ENCODE measurements at places on chromosomes 7 and 10.

GRCh38 chr7:73615886-73616285 lies 8.4 kb downstream of the MLXIPL start:
- DNase-seq: no peak

- DNase-seq: no peak
Measured at GRCh38 chr7:2928256-2928612, 84.1 kb upstream of the GNA12 start.

DNA sequence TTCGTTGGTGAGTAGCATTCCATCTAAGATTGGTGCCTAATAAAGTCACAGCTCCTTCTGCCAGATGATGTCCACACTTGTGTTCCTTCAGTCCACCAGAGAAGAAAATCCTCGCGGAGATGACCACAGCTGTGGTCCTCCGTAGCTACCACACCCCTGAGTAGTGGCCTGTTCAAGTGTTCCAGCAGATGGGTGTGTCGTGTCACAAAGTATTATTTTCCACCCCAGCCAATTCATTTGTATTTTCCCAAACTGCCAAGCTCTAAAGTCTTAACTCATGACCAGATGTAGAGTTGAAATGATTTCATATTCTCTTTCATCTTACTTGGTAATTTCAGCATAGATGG lies 251.3 kb upstream of the TCF7L2 start:
- no peak for DNase-seq

- DNase-seq: no peak
Measured at GRCh38 chr10:84826704-84827103, 498.3 kb downstream of the CCSER2 start.

DNA sequence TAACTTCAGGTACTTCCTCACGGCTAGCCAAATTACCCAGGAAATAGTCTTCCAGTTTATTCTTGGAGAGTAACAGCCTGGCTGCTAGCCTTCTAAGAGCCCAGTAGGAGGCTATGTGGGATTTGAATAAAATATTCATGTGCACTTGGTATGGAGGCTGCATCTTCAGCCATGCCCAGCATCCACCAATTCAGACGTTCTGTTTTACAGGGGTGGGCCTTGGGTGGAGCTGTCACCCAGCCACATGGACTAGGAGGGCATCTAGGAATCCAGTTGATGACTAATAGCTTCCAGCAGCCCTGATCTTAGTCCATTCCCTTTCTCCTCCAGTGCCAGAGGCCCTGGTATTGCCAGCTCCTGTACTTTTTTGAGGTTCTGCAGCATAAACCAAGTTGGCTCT lies 66.3 kb upstream of the ZRANB1 start:
- no peak for DNase-seq

DNA sequence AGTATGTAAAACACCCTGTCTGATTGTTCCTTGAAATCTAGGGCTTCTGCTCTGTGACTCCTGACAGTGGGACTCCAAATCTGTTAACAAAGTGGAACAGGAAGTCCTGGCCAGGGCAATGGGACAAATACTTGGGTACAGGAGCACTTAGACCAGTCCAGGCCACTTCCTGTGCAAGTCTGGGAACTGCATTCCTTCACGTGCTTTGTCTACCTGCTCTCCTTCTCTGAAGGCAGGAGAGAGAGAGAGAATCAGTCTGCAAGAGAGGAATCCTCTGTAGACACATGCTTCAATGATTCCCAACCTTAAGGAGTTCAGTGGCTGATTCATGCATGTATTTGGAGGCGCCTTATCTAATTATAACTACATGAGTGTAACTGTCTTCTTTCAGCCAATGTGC lies 530.2 kb downstream of the GATA3 start:
- no peak for DNase-seq

DNA sequence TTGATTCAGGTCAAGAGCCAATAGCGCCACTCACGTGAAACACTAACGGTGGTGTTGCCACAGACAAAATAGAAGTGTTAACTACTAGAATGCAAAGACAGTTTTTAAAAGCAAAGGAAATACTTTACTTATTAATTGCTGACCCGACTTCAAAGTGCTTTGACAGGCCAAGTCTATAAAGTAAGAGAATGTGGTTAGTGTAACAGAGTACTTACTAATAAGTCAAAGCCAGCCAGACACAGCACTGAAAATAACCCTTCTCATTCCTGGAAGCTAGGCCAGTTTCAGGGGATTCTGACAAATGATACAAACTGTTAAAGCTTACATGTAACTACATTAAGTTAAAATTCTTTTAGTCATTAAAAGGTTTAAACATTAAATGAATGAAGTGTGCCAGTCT lies 50.3 kb downstream of the ENO4 start:
- DNase-seq: peak; percentile 73

DNA sequence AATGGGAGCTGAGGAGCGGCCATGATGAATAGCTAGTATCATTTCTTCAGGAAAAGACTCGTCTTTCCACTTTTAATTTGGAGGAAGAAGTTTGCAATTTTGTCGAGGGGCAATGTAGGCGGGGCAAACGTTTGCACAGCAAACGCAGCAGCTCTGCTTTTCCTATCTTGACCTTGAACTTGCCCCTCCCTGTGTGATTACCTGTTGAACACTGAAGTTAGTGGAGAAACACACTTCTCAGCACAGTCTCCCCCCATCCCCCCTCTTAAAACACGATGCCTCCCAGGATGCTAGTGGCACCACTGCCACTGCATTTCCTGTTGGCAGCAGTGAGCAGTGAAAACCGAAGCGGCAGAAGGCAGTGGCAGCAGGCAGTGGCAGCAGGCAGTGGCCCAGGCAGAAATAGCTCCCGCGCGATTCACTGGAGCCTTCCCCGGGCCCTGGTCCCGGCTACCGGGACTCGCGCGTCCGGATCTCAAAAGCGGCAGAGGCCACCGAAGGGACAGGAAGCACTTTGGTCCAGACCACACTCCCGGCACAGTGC lies at the start of gene EPDR1:
Gene EPDR1 (plus strand): TSS at position 336 of the 544 bp plus-strand sequence. CDS start 300 bp downstream, outside the sequence.
- peak; percentile 72 for DNase-seq

- peak; percentile 99 for DNase-seq
Measured at GRCh38 chr7:151754142-151754590, 122.7 kb downstream of the PRKAG2 start.

DNA sequence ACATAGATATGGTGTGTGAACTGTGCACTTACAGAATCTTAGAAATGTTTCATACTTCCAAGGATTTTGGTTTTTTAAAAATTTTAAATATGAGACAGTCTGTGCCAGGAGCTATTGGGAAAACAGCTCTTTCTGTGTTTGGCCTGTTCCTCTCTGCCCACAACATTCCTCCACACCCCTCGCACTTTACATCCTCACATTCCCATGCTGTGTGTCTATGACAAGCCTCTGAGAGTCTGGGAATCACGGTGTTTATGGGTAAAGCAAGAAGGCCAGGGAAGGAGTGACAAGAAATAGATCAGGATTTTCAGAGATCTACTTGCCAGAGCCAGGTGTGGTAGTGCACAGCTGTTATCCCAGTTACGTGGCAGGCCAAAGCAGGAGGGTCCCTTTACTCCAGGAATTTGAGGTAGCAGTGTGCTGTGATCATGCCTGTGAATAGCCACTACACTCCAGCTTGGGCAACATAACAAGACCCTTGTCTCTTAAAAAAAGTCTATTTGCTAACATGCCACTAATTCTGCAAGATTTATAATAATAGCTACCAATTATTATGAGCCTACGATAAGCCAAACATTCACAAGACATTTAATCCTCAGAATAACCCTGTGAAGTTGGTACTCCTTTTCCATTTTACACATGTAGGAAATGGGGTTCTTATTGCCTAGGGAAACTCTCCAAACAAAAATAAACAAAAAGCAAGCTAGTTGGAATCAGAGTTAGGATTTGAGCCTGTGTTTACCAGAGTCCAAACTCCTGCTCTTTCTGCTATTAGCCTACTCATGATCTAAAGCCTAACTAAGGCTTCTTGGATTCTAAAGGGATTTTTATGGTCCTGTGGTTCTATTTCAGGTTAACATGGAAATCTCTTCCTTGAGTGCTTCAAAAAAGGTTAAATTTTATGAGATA lies 168.3 kb upstream of the SP8 start:
- DNase-seq: no peak

- DNase-seq: no peak
Measured at GRCh38 chr7:52154382-52154781, 837.8 kb upstream of the COBL start.

DNA sequence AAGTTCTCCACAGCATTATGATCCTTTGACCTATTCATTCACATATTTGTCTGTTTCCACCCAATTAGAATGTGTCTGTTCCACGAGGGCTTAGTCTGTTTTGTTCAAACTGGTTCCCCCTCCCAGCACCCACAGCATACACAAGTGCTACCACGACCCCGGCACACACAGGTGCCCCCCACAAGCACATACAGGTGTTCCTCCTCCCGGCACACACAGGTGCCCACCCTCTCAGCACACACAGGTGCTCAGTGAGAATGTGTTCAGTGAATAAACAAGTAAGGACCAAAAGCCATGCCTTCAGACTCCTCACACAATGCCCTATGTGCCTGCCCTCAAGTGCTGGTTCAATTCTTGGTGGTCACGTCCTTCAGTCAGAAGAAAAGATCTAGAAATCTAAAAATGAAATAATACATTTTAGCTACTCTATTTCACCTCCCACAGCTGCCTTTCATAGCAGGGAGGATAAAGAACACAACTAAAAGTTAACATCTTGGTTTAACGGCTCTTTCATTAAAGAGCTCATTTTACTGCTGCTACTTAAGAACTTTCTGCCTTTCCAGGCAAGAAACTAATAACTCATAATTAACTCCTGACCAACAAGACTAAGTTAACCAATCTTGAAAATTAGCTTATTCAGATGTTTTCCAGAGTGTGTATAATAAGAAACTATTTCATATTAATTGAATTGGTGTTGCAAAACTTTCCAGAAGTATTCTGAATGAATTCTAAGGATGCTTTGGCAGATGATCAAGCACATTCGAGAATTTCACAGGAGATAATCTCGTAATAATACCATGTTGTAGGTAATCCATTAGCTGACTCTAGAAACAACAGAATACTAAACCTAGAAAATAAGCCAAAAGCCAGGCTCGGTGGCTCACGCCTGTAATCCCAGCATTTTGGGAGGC lies 2.3 kb downstream of the DNMBP start:
- DNase-seq: no peak

GRCh38 chr10:77264107-77264506 lies 373.5 kb downstream of the KCNMA1 start:
- DNase-seq: no peak

DNA sequence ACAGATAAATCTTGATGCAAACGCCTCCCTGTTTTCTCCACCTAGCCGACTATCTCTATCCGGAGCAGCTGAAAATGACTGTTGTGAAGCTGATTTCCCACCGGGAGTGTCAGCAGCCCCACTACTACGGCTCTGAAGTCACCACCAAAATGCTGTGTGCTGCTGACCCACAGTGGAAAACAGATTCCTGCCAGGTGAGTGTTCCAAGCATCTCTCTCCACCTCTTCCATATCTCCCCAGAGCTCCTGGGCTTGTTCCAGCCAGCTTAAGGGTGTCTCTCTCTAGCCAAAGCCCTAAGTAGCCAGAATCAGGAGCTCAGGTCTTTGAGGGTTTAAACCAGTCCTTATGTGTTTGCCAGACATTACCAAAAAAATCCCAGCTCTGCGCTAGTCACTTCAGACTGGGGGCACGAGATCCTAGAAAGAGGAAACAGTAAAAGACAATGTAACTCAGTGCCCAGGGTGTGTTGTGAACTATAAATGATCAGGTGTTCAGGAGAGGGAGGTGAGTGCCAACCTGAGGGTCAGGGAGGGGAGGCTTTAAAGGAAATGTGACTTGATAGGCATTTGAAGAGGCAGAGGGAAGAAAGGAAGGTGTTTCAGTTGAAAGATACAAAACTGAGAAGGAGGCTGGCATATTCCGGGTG lies 4.4 kb downstream of the PLAU start:
- no peak for DNase-seq

- DNase-seq: no peak
Measured at GRCh38 chr7:1136841-1137516, 23.0 kb downstream of the ZFAND2A start.

- peak; percentile 15 for DNase-seq
Measured at GRCh38 chr10:94016727-94017714, 23.3 kb downstream of the PLCE1 start.

- DNase-seq: peak; percentile 45
Measured at GRCh38 chr10:76082956-76083355, 651.5 kb downstream of the LRMDA start.

DNA sequence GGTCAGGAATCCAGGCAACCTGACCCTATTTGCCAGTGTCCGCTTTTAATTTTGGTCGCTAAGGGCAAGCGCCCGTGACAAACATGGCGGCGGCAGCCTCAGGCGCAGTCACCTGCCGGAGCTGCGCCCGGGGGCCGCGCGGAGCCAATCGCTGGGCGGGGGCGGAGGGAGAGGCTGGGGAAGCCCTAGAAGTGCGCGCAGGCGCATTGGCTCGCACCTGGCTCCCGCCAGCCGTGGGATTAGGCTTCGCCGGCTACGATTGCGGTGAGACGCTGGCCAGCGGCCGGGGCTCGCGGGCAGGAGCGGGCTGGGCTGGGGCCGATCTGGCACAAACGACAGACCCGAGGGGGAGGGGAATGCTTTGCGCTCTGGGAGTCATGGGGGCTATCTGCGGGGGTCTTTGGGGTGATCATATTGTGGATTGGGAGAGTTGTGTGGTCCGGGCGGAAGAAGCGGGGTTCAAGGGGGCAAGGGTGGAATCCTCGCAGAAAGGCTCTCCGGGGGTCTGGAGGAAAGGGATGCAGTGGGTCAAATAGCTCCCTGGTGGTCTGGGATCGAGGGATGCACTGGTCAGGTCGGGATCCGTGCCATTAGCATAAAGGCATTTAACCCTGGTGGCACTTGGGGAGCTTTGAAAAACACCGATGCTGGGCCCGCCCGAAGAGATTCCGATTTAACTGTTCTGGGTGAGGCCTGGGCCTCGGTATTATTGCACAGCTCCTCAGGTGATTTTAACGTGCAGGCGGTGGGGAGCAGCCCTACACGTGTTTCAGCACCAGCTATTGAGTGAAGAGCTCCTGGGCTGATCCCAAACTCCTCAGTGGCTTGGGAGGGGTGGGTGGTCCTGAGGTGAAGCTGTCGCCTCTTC lies 10.1 kb upstream of the C10orf95 start:
- peak; percentile 85 for DNase-seq

DNA sequence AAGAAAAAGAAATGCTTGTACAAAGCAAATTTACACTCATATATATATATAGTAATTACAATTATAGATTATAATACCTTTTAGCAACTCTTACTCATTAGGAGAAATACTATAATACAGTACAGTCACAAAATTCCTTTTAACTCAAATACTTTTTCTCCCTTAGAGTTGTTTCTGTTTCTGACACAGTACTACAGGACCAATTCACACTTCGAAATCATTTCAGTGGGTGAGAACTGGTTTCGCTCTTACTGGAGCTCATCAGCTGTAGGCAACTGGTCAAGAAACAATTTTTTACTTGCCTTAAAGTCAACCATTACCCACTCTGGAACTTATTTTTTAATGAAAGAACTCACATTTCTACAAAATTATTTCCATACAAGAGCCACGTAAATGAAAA lies 6.0 kb downstream of the CCDC186 start:
- no peak for DNase-seq

GRCh38 chr10:95877881-95878280 lies 29.9 kb upstream of the CC2D2B start:
- DNase-seq: no peak

GRCh38 chr10:71971311-71971731 lies 7.1 kb downstream of the CHST3 start:
- DNase-seq: no peak

GRCh38 chr10:87656431-87657072 lies 3.1 kb upstream of the PAPSS2 start:
- DNase-seq: peak; percentile 38

Measured in kidney glomerular epithelial cell (primary cell).